ENCODE measurements at places on chromosomes 7 and 10.

DNA sequence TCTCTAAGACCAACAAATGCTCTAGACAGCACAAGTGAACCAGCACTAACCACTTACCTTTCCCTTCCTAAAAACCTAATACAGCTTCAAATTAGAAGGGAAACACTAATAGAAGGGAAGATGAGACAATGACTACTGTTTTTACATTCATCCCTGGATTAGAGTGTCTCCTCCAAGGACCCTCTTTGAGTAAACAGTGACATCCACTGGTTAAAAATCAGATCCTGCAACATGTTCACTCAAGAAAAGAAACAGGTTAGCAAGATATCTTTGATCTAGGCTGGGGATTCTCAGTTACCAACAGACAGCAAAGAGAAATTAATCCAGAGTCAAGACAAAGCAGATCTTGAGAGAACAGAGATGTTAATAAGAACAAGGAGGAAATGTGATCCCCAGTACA lies 177.7 kb upstream of the GHITM start:
- DNase-seq: no peak

GRCh38 chr10:31792745-31793144 lies 135.9 kb downstream of the ARHGAP12 start:
- no peak for DNase-seq

- no peak for DNase-seq
Observed at GRCh38 chr10:127886371-127887051, 6.2 kb downstream of the CLRN3 start.

- no peak for DNase-seq
Observed at GRCh38 chr10:71263376-71263775, 51.0 kb downstream of the UNC5B start.

DNA sequence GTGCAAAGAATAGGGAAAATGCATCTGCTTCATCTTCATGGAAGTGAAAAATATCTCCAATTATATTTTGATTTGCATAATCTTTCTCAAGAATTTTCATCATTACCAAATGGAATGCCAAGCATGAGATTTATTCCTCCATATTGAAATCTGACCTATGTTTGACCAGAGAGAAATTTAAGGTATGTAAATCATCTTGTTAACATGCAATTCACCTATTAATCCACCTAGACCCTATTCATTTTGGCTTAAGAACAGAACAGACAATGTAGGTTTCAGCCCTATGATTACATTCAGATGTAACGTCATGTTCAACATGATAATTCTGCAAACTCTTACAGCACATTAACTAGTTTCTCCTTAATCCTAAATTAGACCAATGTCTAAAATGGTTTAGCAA lies 30.8 kb upstream of the TMEM140 start:
- DNase-seq: no peak

DNA sequence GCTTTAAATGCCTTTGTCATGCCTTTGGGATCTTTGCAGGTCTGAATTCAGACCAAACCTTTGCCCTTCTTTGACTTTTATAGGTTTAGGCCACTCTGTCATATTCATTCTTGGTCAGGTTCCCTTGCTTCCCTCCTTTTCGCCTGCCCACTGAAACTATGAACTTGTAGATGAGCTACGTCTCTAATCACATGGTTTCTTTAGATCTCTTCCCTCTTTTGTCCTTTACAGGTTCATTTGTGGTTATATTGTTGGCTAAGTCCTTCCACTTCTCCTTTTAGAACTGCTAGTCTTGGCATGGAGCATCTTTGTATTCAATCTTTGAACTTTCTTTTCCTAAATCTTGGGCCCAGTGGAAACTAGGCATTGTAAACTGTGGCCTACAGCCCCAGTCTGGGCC lies 104.0 kb upstream of the ZEB1 start:
- no peak for DNase-seq

All from activated CD8-positive, alpha-beta memory T cell treated with anti-CD3 and anti-CD28 coated beads for 4 hours (primary cell).